Neural progenitor cell (in vitro differentiated cells): ENCODE measurements at places on chromosomes 16 and 17.
A peak's percentile ranks its signal among the peaks of the same experiment; 100 is the strongest.

- peak overlapping the region; percentile 15 for H3K27ac ChIP-seq
- no peaks in the 10 kb centered on the region for H3K27me3 ChIP-seq
- no peaks in the 10 kb centered on the region for H3K36me3 ChIP-seq
- DNase-seq: no peak
- H3K4me3 ChIP-seq: peak overlapping the region; percentile 66
- peaks cover 14% of the 10 kb centered on the region for H3K4me1 ChIP-seq
Measured at GRCh38 chr17:44069974-44070454, 521 bp upstream of the G6PC3 start.

- H3K4me1 ChIP-seq: peaks cover 6% of the 10 kb centered on the region
- no peak for DNase-seq
- no peak overlapping the region for H3K27ac ChIP-seq
- H3K27me3 ChIP-seq: no peaks in the 10 kb centered on the region
Measured at GRCh38 chr17:32596628-32597027, 109.8 kb downstream of the CDK5R1 start.

DNA sequence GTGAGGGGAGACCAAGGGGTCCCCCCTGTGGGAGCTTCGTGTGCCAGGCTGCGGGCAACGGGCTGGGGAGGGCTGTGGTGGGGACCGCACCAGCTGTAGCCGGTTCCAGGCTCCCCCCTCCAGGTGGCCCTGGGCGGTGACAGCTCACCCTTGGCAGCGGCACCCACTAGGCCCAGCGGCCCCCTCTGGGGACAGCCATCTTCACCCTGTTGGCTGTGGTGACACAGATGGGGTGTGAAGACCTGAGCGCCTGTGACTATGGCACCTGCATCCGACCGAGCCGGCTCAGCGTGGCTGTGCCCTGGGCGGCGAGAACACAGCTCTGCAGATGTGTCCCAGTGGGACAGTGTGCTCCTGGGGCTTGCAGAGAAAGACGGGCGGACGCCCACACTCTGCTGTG is 1.1 kb upstream of the C1QTNF8 start:
- no peak overlapping the region for H3K4me3 ChIP-seq
- DNase-seq: no peak
- no peaks in the 10 kb centered on the region for H3K36me3 ChIP-seq
- peaks cover 18% of the 10 kb centered on the region for H3K4me1 ChIP-seq
- H3K27ac ChIP-seq: no peak overlapping the region

DNA sequence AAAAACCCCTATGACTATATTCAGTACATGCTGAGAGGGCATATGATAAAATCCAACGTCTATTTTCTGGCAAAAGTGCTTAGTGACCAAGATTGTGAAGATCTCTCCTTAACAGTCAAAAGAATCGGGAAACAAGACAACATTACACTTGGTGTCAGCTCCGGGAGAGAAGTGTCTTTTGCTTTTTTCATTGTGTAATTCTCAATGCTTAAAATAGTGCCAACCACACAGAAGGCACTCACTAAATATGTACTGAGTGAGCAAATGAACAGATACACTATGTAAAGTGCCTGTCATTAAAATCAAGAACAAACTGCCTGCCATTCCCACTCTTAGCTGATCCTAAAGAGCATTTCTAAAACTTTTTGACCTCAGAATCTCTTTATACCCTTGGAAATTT is 34.1 kb downstream of the VPS53 start:
- DNase-seq: no peak
- peaks cover 28% of the 10 kb centered on the region for H3K4me1 ChIP-seq
- H3K36me3 ChIP-seq: no peaks in the 10 kb centered on the region
- no peak overlapping the region for H3K4me3 ChIP-seq
